HS-5 (cell line): ENCODE measurements at places on chromosomes 4 and X.

GRCh38 chr4:83858131-83858530, 322.2 kb downstream of the GPAT3 start:
- no peak for DNase-seq

GRCh38 chrX:46398874-46399273, 146.3 kb downstream of the ZNF674 start:
- DNase-seq = no peak

- DNase-seq = no peak
These were observed 22.3 kb downstream of the AMOT start for GRCh38 chrX:112818114-112819007.

GRCh38 chr4:112329672-112330375, 32.7 kb downstream of the ALPK1 start:
- no peak for DNase-seq

GRCh38 chr4:73523126-73523525, 41.6 kb downstream of the AFM start:
- no peak for DNase-seq

DNA sequence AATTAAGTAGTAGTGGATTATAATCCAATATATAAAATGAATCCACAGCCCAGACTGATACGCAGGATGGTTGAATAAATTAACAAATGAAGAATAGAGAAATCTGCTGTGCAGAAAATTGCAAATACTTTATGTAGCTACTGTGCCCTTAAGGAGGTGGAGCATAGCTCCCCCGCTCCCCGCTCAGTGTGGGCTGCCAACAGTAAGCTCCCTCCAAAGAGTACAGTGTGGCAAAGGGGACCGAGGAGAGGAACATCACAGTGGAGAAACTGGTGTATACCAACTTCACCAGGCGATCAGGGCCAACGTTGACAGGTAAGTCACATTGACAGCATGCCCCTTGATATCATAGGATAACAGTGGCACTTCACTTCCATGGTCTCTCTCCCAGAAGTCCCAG, 57.9 kb upstream of the CLDN34 start:
- no peak for DNase-seq

- DNase-seq = no peak
These were observed 1.1 kb upstream of the AP1S2 start for GRCh38 chrX:15855568-15856221.

- no peak for DNase-seq
These were observed 310.6 kb upstream of the AADAT start for GRCh38 chr4:170400361-170400760.

DNA sequence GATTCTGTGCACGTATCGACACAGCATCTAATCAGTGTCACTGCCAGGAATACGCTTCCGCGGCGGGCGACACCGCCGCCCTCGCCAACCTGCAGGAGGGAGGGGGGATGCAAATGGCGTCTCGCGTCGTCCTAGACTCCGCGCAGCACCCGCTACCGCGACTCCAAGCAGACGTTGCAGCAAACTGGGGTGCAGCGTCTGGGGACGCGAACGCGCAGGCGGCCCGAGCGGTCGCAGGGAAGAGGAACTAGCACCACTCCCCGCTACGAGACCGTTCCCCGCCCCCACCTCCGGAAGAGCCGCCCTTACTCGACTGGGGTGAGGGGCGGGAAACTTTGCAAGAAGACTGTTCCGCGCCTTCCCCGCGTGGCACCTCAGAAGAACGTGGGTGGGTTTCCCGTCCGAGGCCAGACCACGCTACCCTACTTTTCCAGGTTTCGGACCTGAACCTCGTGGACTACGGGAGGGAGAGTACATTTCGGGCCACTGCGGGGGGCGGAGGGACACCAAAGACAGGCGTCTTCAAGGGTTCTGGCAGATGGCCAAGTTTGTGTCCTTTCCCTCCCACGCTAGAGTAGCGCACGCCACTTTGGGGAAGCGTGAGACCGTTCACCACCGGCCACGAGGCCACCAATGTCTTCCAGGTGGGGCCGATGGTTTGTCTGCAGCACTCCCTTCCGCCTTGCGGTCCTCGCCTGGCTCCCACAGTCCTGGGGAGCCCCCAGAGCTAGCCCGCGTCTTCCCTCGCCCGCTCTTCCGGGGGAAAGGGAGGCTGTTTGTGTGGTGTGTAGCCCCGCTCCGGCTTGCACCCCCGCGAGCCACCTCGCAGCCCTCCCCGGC, 78.0 kb upstream of the BCOR start:
- peak; percentile 28 for DNase-seq

DNA sequence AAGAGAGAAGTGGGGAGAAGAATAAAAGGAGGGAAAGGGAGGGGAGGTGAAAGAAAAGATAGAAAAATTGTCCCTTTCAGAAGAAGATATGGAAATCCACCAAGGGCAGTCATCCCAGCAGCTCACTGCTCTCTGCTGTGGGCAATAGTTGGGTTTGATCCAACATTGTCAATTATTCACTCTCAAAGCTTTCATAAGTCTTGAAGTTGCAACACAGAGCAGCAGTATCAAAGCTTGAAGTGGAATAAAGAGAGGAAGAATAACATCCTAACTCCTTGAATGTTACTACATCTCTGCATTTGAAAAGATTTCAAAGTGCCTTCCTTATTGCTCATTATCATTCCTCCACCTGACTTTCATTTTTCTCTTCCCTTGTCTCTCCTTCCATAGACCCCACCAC, 62.3 kb upstream of the HHIP start:
- DNase-seq = no peak

DNA sequence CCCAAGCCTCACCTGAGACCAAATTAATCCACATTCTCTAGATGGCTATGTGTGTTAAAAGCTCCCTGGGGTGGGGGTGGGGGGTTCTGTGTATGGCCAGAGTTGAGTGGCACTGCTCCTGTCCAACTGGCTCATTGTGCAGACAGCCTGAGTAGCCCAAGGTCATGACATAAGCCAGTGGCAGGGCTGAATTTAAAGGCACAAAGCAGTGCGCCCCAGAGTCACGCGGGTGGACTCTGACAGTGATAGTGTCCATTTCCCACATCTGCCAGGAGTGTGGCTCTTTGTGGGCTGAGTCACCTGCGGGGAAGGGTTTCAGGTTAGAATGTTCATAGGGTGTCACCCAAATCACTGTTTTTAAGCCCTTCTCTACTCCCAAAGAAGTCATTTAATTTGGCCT, 45.4 kb downstream of the SCD5 start:
- no peak for DNase-seq

DNA sequence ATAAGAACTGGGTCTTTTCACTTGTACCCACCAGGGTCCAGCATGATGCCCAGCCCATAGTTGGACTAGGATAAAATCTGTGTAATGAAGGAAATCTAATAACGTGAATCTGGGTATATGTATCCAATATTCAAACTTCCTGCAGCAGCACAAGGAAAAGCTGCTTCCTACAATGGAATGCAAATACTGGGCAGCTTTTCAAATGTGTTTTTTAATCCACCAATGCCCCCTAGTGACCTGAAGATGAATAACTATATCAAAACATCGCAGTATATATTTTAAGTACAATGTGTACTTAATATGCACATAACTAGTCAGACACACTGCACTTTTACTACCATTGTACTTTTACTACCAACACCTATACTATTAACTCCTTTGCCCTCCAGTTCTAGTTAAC, 5.3 kb downstream of the APOO start:
- DNase-seq = no peak

GRCh38 chr4:128863312-128864075, 54.0 kb downstream of the JADE1 start:
- peak; percentile 32 for DNase-seq
